ENCODE measurements at places on chromosomes 6 and 20.
A peak's percentile ranks its signal among the peaks of the same experiment; 100 is the strongest.

DNA sequence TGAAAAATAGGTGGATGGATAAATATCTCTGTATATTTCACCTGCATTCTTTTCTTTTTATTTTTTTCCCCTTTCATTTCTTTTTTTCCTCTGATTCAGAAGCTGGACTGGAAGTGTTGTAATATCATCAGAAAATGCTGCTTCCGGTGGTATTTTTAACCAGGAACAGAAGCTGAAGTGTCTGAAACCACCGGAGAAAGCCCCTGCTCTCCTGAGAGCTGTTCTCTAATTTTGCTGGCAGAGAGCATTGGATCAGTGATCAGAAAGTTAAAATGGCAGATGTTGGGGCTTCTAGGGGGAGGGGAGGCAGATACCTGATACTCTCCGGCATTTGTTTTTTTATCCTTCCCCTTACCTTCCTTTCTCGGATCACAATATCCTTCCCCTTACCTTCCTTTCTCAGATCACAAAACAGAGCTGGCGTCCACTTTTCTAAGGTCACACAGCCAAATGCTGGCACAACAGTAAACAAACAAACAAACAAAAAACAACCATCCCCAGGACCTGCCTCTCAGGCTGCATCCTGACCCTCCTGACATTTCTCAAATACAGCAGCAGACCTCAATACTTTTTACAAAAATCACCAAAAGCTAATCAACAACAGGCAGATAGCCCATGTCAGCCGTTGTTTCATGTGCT is 143.2 kb upstream of the ZNF217 start:
- H3K27ac ChIP-seq, result no peak overlapping the region
- no peaks in the 10 kb centered on the region for H3K36me3 ChIP-seq
- no peaks in the 10 kb centered on the region for H3K4me1 ChIP-seq
- no peaks in the 10 kb centered on the region for H3K27me3 ChIP-seq
- H3K4me3 ChIP-seq, result no peak overlapping the region

- no peaks in the 10 kb centered on the region for H3K4me1 ChIP-seq
- no peak overlapping the region for H3K27ac ChIP-seq
- no peaks in the 10 kb centered on the region for H3K36me3 ChIP-seq
- no peak overlapping the region for H3K4me3 ChIP-seq
These were observed 769 bp downstream of the CCN6 start for GRCh38 chr6:112054555-112055190.

DNA sequence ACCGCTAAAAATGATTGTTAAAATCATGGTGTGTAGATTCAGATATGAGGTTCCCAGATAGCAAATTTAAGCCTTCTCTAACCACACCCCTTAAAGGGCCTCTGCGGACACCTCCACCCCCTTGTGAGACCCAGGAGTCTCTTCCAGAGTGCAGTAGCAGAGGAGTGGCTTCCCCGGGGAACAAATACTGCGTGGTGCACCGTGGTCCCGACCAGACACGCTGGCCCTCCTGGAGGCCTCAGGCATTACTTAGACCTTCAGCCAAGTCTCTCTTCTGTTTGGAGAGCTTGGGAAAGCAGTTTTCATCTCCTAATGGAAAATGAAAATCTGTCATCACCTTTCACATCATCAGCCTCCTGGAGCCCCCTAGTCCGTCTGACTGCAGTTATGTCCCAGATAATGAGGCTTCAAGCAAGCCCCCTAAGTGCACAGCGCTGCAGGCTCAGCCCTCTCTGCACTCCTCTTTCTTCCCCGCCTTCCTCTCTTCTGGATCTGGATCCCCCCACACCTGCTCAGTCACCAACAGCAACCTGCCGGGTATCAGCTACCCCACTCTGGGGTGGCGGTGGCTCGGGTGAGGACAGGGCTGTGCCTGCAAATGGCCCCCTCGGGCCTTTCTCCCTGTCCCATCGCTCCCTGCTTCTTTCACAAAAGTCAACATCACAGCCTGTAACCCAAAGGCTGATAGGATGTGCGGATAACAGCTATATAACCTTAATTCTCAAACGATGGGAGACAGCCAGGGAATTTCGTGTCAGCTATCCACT is 58.8 kb upstream of the TAGAP start:
- DNase-seq, result no peak
- H3K4me1 ChIP-seq, result peaks cover 12% of the 10 kb centered on the region
- no peaks in the 10 kb centered on the region for H3K36me3 ChIP-seq
- no peaks in the 10 kb centered on the region for H3K27me3 ChIP-seq
- H3K27ac ChIP-seq, result no peak overlapping the region

GRCh38 chr20:44464514-44464913 is 11.2 kb upstream of the TTPAL start:
- H3K27ac ChIP-seq, result no peak overlapping the region
- H3K4me3 ChIP-seq, result no peak overlapping the region
- no peak for DNase-seq

DNA sequence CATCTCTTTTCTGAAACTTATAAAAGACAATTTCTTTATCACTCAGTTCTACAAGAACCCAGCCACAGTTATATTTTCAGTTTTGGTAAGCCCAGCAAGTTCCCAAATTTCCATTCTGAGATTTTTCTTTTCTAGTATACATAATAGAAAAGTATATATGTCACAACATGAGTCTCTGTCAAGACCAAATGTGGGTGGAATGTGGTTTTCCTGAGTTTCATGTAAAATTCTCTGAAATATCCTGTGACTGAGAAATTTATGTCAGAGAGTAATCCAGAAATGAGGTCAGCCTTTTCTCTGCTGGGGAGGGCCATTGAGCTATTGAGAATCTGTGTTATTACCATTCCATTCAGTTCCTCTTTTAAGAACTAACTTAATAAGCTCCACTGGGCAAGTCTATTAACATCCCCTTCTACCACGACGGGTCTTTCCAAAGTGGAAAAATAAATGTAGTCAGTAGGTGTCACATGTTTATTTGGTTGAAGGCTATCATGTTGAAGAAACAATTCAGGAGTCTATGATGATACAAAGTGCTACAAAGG is 100.7 kb upstream of the HMGN3 start:
- no peak overlapping the region for H3K27ac ChIP-seq
- no peaks in the 10 kb centered on the region for H3K27me3 ChIP-seq
- H3K4me3 ChIP-seq, result no peak overlapping the region
- H3K4me1 ChIP-seq, result no peaks in the 10 kb centered on the region
- DNase-seq, result no peak

- peaks cover 6% of the 10 kb centered on the region for H3K4me1 ChIP-seq
- H3K27me3 ChIP-seq, result peaks cover 49% of the 10 kb centered on the region
- peaks cover 5% of the 10 kb centered on the region for H3K36me3 ChIP-seq
- DNase-seq, result no peak
- no peak overlapping the region for H3K27ac ChIP-seq
These were observed 43.8 kb upstream of the TMEM181 start for GRCh38 chr6:158516098-158516497.

DNA sequence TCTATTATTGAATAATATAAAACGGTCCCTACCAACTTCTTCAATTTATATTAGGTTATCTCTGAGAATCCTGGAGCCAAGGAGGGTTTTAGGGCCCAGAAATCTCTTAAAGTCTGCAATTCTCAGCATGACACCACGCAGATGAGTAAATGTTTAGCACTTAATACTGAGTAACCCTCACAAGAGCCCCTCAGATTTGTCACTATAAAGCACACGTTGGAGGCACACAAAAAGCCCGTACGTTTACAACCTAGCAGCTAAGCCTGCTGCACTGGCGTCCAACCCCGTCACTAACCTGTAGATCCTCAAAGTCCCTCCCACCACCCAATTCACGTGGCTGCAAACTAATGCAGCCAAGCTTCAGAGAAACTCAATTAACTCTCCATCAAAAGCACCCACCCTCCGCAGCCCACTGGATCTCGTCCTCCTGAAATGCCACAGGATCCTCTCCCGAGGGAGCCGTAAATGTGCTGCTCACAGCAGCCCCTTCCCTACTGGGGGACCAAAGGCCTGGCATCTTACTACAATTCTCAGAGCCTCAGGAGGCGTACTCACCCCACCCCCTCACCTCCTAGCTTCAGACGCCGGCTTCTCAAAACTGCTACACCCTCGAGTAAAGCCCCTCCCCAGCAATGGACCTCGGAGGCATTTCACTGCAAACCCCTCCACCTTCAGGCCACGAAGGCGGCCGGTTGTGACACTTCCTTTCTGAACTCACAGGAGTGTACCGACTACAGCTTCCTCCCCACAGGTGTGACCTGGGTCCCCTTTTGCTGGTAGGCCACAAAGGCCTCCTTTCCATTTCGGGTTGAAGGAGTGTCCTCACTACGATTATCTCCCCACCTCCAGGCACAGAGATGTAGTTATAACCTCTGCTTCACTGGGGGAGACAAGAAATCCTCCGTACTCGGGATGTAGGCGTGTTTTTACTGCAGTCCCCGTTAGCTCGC is 909 bp downstream of the CPNE1 start:
- H3K4me3 ChIP-seq, result peak overlapping the region; percentile 79
- H3K4me1 ChIP-seq, result peaks cover 39% of the 10 kb centered on the region
- DNase-seq, result no peak
- peak overlapping the region; percentile 97 for H3K27ac ChIP-seq
- H3K27me3 ChIP-seq, result no peaks in the 10 kb centered on the region

GRCh38 chr6:110140650-110141049 is 38.8 kb downstream of the WASF1 start:
- H3K27me3 ChIP-seq, result no peaks in the 10 kb centered on the region
- peaks cover 11% of the 10 kb centered on the region for H3K36me3 ChIP-seq
- no peak for DNase-seq
- no peak overlapping the region for H3K27ac ChIP-seq

GRCh38 chr6:109221543-109222195 is 126.4 kb downstream of the CEP57L1 start:
- no peaks in the 10 kb centered on the region for H3K36me3 ChIP-seq
- no peak overlapping the region for H3K4me3 ChIP-seq
- H3K27me3 ChIP-seq, result no peaks in the 10 kb centered on the region
- H3K27ac ChIP-seq, result no peak overlapping the region
- DNase-seq, result no peak

GRCh38 chr6:157711060-157711459 is 112.0 kb upstream of the SNX9 start:
- DNase-seq, result no peak
- no peak overlapping the region for H3K27ac ChIP-seq
- H3K4me3 ChIP-seq, result no peak overlapping the region
